ENCODE measurements at places on chromosomes 6 and 20. TPM values are rescaled to one million over a fixed set of nuclear protein-coding genes. Genes with fewer than 3 reads are reported as not detected.

Gene CENPW
- 2.6 TPM for polyA plus RNA-seq

Gene ZNF217
- polyA plus RNA-seq: 5.0 TPM

Gene SLC17A3
- polyA plus RNA-seq: 149 TPM

Gene PREP
- 13.4 TPM for polyA plus RNA-seq

Gene CEP162
- polyA plus RNA-seq: 4.6 TPM

Gene PSMB9
- 52.8 TPM for polyA plus RNA-seq

Gene MUC22
- polyA plus RNA-seq: not detected

Gene SPTLC3
- 7.1 TPM for polyA plus RNA-seq

Gene RPP40
- polyA plus RNA-seq: 7.4 TPM

Gene ULBP1
- 0.47 TPM for polyA plus RNA-seq

Gene MED20
- polyA plus RNA-seq: 15.1 TPM

Gene COL9A3
- polyA plus RNA-seq: 2.3 TPM

Gene KHDC1
- 1.7 TPM for polyA plus RNA-seq

Gene BACH2
- polyA plus RNA-seq: 0.32 TPM

Gene GHRH
- polyA plus RNA-seq: not detected

Gene FABP7
- polyA plus RNA-seq: not detected

All from kidney (tissue), 22 donors.